Foreskin melanocyte (primary cell): ENCODE measurements at places on chromosomes 11 and 22.

GRCh38 chr11:21807350-21807749, 385.5 kb upstream of the ANO5 start:
- DNase-seq, result no peak

DNA sequence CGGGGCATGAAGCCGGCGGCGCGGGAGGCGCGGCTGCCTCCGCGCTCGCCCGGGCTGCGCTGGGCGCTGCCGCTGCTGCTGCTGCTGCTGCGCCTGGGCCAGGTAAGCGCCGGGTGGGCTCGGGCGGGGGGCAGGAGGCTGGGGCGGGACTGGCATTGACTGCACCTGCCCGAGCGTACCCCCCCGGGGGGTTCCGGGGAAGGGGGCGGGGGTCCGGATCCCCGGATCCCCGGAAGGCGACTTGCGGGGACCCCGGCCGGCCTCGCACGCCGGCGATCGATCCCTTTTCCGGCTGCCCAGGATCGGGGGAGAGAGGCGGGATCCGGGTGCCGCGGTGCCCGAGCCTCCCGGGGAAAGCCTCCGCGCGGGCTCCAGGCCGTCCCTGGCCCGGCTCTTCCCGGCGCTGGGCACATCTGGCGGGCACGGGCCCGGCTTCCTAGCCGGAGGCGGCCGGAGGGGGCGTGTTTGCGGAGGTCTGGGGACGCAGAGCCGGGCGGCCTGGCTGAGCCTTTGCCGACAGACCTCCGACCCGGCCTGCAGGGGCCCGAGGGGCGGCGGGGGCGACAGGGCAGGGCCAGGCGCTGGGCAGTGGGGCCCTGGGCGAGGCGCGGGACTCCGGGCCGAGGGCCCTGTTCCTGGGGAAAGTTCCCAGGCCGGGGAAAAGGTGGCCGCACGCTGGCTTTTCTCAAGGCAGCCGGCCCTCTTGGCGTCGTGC, 705 bp downstream of the PTPRJ start:
- DNase-seq, result no peak

GRCh38 chr11:78290293-78291176, 101.8 kb downstream of the USP35 start:
- no peak for DNase-seq

DNA sequence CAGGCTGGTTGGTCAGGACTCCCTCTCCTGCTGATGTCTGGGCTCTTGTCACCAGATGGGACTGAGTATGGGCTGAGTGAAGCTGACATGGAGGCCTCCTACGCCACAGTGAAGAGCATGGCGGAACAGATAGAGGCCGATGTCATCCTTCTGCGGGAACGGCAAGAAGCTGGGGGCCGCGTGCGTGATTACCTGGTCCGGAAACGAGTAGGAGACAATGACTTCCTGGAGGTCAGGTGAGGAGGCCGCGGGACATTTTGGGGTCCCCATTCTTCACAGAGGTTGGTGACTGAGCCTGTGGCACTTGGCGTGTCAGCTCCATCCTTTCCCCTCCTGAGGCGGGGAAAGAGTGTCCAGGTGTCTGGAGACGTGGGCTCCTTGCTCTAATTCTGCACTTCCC, 10.1 kb downstream of the GTPBP1 start:
- no peak for DNase-seq

GRCh38 chr11:5007561-5007960, 12.9 kb downstream of the OR51L1 start:
- DNase-seq, result no peak

DNA sequence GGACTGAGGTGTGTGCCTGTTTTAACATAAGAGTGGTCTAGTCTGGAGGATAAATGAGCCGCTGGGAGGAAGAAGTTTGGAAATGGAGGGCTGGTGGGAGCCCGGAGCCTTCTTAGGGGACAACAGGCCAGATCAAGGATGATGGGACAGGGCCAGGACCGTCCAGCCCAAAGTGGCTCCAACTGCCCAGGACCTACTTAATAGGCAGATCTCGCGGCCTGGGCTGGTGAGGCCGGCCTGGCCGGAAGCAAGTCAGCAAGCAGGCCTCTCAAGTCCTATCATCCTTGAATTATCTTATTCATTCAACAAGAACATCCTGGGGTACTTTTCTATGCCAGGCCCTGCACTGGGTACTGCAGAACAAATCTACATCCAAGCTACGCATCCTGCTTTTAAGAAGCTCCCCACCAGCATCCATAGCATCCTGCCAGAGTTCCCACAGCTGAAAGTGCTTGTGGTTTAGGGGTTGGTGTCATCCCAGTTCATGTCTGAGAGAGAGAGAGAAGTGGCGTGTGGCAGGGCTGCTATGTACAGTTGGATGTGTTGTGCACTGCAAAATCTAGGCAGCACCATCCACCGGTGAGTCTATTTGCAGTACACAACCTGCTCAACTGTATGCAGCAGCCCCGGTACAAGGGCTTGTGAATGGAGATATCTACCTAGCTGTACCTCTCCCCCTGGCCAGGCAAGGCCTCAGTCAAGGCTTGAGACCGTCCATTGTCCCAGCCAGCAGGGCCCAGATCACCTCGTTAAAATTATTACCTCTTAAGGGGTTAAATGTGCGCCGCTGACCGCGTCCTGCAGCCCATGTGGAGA, 82.1 kb downstream of the FBLN1 start:
- no peak for DNase-seq

DNA sequence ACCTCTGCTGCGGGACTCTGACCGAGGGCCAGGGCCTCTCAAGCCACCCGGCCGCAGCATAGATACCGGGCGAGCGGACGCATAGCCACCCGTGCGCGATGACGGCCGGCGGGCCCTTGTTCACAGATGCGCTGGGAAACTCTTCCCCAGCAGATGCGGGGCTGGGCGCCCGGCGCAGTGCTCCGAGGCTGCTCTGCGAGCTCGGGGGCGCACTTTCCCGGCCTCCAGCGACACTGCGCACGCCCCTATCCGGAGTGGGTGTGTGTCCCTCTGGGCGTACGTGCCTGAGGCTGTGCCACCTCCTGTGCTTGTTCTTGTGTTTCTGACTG, 104.7 kb upstream of the E2F8 start:
- no peak for DNase-seq

DNA sequence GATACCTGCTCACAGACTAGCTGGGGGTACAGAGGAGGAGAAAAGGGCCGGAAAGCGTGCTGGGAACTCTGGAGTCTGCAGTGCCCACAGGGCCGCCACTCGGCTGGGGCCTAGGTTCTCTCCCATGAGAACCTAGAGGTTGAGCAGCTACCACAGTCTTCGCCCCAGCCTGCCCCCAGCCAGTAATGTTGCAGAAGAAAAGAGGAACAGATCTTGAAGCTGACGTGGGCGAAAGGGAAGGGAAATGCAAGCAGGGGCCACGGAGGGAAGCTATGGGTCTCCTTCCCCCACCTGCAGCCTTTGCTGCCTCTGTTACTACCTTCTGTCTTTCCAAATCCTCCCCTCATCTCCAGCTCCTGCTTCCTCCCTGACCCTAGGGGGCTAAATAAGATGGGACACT, 28.8 kb upstream of the P2RY2 start:
- DNase-seq, result no peak

- no peak for DNase-seq
These were observed 1.3 kb downstream of the PLEKHA7 start for GRCh38 chr11:17012712-17013547.

DNA sequence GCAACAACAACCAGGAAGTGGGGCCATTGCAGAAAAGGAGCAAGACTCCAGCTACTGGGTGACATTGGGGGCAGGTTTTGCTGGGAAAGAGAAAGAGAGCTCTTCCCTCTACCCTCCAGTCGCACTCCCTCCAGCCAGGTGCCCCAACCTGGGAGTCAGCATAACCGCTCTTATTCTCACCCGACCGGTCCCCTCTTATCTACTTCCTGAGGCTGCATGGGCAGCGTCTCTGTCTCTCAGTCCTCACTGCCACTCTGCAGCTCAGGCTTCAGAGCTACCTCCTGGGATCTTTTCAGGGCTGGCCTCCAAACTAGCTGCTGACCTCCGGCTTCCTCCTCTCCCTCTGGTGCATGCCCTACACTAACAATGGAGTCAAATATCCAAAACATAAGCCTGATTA, 5.1 kb downstream of the ZNF70 start:
- DNase-seq, result no peak

DNA sequence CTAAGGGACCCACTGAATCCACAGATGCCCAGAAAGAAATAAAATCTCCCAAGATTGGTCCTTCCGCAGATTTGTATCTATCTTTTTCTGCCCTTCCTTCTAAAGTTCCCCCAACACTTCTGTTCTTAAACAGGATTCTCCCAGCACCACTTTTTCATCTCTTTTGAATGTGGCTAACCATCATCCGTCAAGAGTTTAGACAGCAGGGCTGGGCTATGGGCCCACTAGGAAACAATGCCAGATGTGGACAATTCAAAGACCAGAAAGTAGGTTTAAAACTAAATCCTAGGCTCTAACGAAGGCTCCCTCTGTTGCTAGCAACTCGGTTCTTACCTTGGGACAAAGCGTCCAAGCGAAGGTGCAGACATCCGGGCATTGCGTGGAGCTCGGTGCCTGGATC, 100.0 kb downstream of the AMBRA1 start:
- DNase-seq, result no peak

GRCh38 chr11:45930031-45930794, 7.8 kb downstream of the LARGE2 start:
- no peak for DNase-seq

DNA sequence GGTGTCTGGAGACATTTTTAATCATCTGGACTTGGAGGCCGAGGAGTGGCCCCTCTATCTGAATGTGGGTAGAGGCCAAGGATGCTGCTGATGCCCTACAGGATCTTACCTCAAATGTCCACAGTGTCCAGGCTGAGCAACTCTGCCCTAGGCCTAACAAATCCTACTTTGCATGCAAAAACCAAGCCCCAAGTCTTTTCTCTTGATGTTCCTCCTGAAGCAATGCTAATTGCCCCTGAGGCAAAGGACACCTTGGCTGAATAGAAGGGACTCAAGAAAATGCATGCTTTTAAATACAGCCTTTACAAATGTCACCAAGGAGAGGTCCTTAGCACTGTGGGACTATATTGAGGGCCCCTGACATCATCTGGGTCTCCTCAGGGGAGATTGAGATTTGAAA, 43.8 kb upstream of the PHF21B start:
- DNase-seq, result no peak

GRCh38 chr11:3615998-3616397, 25.8 kb downstream of the ART5 start:
- DNase-seq, result no peak

DNA sequence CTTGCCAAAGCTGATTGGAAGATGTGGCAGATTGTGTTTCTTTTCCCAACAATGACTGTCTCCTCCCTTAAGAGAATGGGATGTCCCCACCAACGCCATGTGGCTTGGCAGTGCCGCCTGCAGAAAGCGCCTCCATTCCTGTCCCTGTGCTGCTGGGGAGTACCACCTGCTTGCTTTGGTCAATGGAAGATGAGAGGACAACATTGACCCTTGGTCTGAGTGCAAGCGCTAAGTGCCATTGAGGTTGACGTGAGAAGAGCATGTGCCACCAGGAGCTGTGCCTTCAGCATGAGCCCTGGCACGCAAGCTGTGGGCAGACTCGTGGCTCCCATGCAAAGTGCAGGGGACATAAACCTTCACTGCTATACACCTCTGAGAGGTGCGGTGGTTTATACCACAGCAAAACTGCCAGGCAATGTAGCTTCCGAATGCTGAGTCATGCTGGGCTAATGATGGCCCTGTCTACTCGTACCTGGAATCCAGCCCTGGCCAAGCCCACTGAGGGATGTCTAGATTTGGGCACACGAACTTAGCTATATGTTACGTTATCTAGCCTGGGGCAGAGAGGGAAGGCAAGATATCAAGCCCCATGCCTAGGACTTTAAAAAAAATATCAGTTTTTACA, 41.9 kb downstream of the MYEOV start:
- DNase-seq, result no peak

DNA sequence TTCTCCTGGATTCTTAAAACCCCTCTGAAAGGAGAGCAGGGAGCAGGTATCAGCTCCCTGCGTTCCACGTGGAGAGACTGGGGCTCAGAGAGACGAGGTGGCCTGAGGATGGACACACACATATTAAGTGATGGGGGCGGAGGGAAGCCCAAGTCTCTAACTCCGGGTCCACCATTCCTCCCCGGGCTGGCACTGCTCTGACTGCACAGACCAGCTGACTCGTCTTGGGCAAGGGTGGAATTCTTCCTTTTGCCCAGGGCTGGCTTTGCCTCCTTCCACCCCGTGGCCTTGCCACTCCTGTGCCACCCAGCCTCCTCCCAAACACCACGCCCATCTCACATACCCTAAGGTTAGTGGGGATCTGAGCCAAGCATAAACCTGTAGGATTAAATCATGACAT, 65.0 kb downstream of the BUD13 start:
- no peak for DNase-seq

- no peak for DNase-seq
These were observed 69.3 kb downstream of the LRP5 start for GRCh38 chr11:68381716-68382115.

DNA sequence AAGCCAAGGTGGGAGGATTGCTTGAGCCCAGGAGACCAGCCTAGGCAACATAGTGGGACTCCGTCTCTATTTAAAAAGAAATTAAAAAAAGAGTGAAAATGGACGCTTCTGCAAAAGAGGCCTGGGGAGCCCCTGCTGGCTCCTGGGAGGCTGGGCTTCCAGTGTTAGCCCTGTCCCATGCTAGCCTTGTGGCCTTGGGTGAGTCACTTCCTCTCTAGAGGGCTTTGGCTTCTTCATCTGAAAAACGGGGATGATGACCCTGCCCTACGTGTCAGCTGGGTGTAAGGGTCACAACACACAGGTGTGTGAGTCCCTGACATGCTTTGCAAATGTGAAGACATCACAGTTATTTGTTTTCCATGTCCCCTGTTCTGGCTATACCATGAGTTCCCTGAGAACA, 32.8 kb downstream of the FAM227A start:
- peak; percentile 7 for DNase-seq
